SW480 (cell line): ENCODE measurements at places on chromosomes 7 and 10.
A peak's percentile ranks its signal among the peaks of the same experiment; 100 is the strongest.

DNA sequence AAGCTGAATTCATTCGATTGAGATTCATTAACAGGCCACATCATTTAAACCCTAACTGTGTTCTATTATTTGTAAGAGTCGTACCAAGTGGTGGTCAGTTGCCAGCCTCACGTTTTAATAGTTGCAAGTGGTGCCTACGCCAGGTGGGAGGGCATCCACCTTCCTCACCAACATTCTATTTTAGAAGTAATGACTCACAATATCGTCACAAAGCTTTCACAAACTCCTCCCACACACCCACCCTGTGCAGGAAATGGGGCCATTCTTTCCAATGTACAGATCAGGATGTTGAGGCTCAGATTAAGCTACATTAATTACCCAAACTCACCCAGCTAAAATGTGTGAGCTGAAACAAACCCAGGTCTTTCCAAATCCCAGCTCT lies 77.3 kb upstream of the SAMD8 start:
- no peak for DNase-seq

DNA sequence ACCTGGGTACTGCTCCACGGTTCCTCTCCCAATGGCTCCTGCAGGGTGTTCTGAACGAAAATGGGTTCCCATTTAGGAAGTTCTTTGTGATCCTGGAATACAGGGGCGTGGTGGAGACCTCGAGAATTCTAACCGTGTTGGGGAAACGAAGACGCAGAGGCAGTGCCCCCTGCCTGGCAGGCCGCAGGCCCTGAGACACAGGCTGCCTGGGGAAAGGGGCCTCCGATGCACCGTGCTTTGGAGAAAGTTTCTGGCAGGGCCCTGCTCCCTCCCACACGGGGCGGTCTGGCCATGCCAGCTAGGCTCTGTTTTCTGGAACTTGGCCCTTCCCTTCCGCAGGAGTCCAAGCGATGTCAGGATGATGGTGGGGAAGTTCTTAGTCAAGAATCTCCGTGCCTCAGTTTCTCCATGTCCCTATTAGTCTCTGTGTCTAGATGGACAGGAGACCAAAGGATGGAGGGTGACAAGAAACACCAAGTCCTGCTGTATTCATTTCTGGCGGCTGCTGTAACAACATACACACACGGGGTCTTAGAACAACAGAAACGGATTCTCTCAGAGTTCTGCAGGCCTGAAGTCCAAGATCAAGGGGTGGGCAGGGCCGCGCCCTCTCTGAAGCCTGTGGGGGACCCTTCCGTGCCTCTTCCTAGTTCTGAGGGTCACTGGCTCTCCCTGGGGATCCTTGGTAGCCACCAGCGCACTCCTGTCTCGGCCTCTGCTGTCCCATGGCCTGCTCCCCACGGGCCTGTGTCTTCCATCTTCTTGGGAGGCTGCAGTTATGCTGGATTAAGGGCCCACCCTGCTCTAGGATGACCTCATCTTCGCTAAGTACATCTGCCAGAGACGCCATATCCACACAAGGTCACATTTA lies 27.7 kb downstream of the PRKAG2 start:
- DNase-seq, result no peak

- no peak for DNase-seq
These were observed at the start of gene PON1 for GRCh38 chr7:95324431-95324830. TSS of gene PON1 (minus strand) at chr7:95324532. CDS start at chr7:95324475, 57 bp downstream.

GRCh38 chr7:149456506-149457421 lies 4.1 kb downstream of the ZNF777 start:
- no peak for DNase-seq

DNA sequence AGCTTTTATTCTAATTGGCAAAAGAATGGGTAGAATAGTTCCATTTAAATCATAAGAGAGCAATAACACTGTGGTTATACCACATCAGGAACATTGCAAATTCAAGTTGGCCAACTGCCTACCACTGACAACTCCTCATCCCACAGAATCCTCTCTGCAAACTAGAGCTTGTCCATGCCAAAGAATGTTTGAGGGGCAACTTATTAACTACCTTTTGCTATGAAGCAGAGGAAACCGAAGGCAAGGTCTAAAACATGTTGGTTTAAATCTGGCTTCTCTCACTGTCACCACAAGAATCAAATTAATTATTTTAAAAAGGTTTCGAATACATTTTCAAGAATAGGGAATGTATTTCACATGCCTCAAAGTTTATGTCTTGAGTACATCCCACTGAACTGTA lies 36.0 kb downstream of the RHOBTB1 start:
- DNase-seq, result no peak

- DNase-seq, result peak; percentile 67
These were observed 169.7 kb downstream of the NRF1 start for GRCh38 chr7:129780974-129781927.

GRCh38 chr10:18860631-18861240 lies 187.9 kb upstream of the MALRD1 start:
- no peak for DNase-seq

DNA sequence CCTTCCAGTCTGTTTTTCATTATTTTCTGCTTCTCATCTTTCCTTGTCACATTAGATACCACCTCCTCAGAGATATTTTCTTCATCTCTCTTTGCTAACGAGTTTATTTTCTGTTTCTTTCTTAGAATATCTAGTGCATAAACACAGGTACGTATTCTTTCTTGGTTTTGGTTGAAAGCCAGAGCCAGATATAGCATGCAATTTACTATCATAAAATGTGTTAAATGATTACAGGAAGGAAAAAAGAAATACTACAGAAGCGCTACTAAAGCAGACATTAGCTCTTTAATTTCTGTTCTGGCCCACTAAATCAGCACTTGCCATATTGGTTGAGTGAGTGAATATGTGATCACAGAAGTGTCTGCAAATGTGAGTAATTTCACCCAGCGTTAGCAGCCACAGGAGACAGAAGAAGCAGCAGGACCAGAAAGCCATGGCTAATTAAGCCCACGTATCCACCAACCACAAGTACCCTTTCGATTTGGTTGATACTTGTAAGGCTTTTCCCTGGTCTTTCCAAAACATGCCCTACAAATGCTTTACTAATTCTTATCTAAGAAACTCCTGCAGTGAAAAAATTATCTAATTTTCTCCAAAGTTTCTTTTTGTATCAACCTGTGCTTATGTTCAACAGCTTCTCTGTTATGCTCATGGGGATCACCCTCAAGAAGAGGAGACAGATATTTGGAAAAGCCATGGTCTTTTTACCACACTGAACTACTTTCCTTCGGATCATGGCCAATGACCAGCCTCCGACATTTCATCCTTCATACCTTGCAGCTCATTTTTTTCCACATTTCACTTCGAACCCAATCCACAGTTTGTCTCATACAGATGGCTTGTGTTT lies 23.1 kb upstream of the MACC1 start:
- DNase-seq, result no peak

DNA sequence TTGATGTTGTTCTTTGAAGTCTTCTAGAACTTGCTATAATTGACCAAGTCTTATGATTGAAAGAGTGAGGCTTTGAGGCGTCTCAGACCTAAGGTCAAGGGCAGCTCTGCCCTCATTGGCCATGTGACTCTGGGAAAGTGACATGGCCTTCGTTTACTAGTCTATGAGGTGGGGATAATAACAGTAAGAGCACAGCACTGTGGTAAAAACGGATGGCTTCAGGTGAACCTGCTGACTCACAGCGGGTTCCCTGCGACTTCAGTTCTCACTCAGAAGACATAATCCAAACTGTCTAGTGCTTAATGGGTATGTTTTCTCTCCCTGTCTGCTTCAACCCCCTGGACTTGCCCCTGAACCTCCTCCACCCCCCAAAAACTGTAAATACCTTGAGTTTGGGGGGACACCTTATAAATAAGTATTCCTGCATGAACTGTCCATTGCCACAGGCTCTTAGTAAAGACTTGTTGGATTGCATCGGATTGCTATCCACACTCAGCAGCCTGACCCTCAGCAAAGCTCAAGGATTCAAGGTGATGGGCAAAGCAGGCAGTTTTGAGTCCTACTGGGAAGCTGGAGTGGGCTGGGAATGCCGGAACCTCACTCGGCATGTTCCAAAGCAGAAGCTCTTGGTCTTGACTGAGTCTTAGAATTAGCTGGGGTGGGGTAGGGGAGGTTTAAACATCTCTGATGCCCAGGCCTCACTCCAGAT lies 304.6 kb downstream of the KLF6 start:
- DNase-seq, result no peak

- DNase-seq, result no peak
These were observed 307.3 kb upstream of the ZNF32 start for GRCh38 chr10:43955978-43956377.

DNA sequence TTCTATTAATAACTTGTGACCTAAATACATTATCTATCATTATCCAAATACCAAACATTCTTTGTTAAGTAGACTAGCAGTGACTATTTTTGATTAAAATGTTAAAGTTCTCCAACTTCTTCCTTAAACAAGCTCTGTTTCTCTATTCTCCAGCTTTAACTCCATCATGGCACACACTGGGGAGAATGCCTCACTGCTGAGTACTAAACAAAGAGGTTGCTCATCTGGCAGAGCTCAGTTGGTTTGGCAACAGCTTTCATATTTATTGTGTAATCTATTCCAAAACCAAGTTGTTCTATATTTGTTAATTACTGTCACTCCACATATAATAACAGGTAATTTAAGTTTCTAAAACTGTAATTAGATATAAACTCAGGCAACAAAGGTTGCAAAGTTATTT lies 89.6 kb downstream of the USP6NL start:
- DNase-seq, result no peak

GRCh38 chr7:6590645-6591110 lies 857 bp downstream of the INTS15 start:
- DNase-seq, result peak; percentile 68

GRCh38 chr10:4652111-4653010 lies 173.6 kb upstream of the AKR1E2 start:
- DNase-seq, result no peak

DNA sequence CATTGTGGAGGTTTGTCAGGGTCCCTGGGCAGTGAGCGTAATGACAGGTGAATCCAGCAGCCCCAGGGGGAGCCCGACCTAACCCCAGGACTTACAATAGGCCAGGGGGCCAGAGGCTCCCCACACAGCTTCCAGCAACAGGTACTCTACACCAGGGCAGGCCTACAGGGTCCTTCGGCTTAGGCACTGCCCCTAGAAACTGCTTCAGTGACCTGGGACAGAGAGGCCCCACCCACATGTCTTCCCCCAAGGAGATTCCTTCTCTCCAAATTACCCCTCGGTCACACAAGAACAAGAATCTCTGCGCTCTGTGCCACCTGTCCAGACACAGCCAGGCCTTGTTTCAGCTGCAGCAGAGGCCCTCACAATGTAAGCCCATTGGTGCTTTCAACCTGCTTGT lies 24.4 kb downstream of the SKIDA1 start:
- no peak for DNase-seq

DNA sequence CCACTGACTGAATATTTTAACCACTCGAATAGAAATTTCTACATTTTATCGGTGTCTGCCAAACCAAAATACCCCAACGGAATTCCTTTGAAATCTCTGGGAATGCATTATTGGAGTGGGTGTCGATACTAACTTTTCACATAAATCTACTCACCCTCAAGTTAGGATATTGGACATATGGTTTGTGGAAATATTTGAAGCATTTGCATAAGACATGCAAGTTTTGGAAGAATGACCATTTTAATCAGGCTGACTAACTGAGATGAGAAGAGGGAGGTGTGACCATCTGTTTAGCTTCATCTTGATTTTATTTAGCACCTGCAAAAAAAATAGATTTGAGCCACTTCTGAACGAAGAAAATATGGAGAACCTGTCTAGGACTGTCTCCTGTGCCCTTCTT lies 61.2 kb downstream of the KLF6 start:
- DNase-seq, result no peak
